C1 segment of cervical spinal cord (tissue), 14 donors: ENCODE measurements at places on chromosomes 3 and 15.

DNA sequence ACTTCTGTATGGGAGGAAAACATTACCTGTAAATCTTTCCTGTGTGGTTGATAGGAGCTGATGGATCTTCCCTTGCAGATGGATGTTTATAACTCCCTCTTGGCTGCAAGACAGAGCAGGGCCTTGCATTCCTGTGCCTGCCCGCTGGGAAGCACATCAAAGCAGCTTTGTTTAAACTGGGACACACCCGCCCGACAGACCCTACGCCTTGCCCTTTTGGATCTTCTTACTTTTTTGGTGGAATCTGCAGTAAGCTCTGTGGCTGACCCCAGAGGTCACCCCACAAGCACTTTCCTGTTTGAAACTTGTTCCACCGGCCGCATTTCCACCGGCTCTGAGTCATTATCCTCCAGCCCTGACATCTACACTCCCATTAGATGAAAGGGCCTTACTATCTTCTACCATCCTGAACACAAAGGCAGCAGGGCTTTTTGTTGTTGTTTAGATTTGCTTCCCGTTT, 244.1 kb upstream of the STT3B start:
- no peak for DNase-seq

GRCh38 chr3:62032738-62033137, 340.6 kb downstream of the FEZF2 start:
- no peak for DNase-seq

- DNase-seq, result no peak
Observed at GRCh38 chr3:193998123-193998448, 137.9 kb upstream of the HES1 start.

GRCh38 chr3:24158761-24159454, 213.8 kb downstream of the NR1D2 start:
- no peak for DNase-seq

DNA sequence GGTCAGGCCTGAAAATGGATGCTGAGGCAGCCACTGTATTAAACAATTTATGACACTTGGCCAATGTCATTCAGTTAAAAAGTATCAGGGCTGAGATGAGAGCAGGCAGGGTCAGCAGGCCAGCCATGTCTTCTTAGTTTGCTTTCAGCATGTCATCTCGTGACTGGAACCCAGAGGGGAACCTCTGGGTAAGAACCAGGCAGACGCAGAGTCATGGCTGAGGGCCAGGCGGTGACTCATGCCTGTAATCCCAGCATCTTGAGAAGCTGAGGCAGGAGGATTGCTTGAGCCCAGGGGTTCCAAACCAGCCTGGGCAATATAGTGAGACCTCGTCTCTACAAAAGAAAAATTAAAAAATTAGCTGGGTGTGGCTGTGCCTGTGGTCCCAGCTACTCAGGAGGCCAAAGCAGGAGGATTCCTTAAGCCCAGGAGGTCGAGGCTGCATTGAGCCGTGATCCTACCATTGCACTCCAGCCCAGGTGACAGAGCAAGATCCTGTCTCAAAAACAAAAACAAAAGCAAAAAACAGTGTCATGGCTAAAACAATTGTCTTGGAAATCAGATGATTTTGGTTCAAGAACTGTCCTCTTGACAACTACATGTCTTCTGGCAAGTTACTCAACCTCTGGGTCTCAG, 11.7 kb downstream of the BCL2L10 start:
- DNase-seq, result peak; percentile 35

- DNase-seq, result no peak
Observed at GRCh38 chr3:49968346-49968745, 28.4 kb downstream of the RBM6 start.

GRCh38 chr15:67977414-67978089, 76.6 kb upstream of the PIAS1 start:
- DNase-seq, result no peak

DNA sequence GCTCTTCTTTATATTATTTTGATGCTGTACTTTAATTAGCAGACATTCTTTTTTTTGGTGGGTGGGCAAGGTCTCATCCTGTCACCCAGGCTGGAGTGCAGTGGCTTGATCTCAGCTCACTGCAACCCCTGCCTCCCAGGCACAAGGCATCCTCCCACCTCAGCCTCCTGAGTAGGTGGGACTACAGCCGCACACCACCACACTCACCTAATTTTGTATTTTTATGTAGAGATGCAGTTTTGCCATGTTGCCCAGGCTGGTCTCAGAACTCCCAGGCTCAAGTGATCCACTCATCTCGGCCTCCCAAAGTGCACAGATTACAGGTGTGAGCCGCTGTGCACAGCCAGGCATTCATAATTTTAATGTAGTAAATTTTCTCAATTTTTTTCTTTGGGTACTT, 608.1 kb downstream of the ZNF385D start:
- no peak for DNase-seq

- DNase-seq, result peak; percentile 88
Observed at GRCh38 chr3:150409512-150410310, 1.6 kb downstream of the TSC22D2 start.

GRCh38 chr3:173663696-173664111, 266.2 kb downstream of the NLGN1 start:
- DNase-seq, result no peak

- DNase-seq, result no peak
Observed at GRCh38 chr3:60096403-60096802, 1046.6 kb upstream of the CFAP20DC start.

DNA sequence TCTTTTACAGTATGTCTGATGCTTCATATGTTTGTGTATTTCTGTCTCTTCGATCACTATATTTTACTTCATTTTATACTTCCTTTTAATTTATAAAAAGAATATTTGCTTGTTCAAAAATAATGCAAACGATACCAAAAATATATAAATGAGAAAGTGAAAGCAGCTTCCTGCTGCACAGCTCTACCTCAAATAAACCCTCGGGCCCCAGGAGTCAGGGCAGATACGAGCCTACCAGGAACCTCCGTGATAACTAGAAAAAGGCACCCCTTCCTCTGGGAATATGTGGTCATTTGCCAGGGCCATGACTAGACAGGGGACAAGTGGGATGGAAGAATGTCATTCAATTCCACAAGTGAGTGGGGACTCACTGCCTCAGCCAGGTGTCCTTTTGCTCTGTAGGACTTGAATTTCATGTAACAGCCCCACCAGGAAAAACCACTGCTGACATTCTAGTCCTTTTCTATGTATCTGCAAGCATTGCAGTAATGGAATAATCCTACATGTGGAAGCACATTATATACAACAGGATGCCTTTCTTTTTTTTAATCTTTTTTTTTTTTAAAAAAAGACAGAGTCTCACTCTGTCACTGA, 133.3 kb downstream of the SUCLG2 start:
- no peak for DNase-seq

- no peak for DNase-seq
Observed at GRCh38 chr3:37229740-37230139, 55.4 kb upstream of the LRRFIP2 start.

DNA sequence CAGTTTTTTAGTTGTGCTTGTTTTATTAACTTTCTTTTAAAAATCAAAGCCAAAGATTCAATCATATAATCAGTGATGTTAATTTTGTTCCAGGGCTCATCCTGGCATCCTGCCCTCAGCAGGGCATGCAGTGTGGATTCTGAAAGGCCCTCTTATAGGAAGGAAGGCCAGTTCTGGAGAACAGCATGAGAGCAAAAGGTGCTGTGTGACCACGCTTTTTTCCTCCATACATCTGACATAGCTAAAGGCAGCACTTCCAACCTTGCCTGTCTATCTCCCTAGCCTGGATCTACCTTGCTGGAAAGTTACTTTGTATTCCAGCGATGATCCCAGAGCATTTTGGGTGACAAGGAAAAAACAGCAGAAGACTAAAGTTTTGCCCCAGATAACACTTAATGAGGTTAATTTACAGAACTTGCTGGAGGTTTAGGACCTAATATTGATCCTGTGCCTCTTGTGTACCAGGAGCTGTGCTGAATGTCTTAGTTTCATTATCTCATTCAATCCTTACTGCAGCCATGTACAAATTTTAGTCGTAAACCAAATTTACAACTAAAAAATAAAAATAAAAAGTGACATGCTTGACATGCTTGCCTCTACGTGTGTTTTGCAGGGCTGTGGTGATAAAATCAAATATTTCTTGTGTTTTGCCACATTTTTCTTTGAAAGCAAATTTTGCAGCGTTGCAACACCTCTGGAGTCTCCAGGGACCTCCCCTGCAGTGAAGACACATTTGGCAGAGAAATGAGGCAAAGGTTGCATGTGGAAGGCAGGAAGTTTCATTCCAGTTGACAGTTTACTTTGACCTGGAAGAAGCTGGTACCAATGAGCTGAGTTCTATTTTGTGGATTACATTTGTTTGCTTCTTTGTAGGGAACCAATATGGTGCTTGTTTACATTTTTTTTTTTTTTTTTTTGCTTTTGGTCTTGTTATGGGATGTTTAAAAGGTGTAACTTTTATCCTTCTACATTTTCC, 13.2 kb downstream of the IL1RAP start:
- no peak for DNase-seq

GRCh38 chr3:64957408-64958198, 269.8 kb upstream of the ADAMTS9 start:
- no peak for DNase-seq

- no peak for DNase-seq
Observed at GRCh38 chr3:126149960-126150515, 30.3 kb downstream of the ALDH1L1 start.

GRCh38 chr3:64163755-64164148, 61.5 kb downstream of the PRICKLE2 start:
- DNase-seq, result no peak

DNA sequence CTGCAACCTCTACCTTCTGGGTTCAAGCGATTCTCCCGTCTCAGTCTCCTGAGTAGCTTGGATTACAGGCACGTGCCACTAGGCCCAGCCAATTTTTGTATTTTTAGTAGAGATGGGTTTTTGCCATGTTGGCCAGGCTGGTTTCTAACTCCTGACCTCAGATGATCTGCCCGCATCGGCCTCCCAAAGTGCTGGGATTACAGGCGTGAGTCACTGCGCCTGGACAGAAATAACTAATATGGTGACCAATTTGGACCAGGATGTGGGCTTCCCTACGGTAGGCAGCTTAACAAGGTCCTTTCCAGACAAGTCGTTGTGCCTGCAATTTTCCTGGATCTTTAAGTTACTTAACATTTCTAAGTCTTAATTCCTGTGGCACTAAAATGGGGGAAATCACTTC, 14.8 kb downstream of the WDR53 start:
- DNase-seq, result no peak

- no peak for DNase-seq
Observed at GRCh38 chr3:37144806-37145205, 29.6 kb downstream of the LRRFIP2 start.

DNA sequence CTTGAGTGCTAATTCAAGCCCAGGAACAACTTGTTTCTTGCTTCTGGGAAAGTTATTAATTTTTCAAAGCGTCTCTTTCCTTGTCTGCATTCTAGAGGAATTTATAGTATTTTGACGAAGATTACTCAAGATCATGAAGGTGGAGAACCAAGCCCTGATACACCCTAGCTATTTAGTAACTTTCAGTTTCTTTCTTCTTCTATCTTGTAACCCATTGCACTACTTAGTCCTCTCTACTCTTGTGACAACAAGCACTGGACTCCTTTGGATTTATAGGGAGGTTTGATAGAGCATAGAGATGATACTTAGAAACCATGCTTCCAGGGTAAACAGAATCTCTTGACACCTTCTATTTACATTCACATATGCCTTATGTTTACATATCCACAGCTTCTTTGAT, 203.3 kb upstream of the GRM7 start:
- no peak for DNase-seq

DNA sequence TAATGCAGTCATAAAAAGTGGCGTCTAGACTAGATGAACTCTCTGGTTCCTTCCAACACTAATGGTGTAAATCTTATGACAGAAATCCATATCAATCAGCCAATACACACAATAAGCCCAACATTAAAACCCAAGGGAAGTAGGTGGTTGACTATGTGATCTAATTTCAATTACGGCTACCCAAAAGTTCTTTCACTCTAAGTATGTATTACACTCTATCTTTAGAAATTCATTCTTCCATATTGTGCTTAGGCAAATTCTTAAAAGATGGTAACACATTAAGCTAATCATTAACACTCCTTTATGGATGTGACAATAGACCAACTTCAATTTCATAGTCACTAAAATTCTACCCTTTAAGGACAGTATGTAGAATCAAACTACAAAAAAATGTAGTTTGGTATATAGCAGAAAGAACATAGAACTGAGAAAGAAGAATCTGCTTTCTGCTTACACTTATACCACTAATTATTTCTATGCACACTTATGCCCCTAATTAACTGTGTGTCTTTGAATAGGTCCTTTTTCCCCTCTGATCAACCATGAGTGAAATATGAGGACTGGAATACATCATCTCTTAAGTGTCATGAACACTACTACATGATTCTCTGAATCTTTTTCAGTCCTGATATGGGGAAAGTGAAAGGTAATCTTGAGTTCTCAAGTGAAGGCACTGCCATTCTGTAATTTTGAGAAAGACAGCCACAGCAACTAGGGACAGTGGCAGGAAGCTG, 557.6 kb downstream of the IGSF11 start:
- no peak for DNase-seq

DNA sequence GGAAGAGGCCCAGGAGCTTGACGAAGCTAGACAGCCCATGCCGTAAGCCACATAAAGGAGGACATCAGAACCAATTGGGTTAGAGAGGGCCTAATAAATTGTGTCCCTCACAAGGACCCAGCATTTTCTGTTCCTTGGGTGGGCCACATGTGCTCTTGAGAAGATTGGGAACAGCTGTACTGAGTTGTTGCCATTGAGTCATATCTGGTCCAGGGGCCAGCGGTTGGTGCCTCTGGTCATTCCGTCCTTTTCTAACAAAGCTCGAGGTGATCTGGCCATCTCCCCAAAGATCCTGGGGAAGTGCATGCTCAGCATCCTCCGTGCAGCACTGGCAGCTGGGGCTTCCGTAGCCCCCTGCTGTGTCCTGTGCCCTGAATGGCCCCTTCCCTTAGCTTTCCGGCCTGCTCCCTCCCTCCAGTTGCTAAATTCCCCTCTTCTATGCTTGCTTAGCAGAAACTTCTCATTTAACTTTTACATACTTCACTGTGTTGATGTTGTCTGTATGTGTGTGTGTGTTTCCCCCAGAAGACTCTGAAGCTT, 73.0 kb downstream of the EEFSEC start:
- no peak for DNase-seq
